ENCODE measurements at places on chromosomes 1 and 21. TPM values are rescaled to one million over a fixed set of nuclear protein-coding genes. Genes with fewer than 3 reads are reported as not detected.

The LCE6A gene
- not detected for total RNA-seq

The ADCY10 gene
- 0.55 TPM for total RNA-seq

DNA sequence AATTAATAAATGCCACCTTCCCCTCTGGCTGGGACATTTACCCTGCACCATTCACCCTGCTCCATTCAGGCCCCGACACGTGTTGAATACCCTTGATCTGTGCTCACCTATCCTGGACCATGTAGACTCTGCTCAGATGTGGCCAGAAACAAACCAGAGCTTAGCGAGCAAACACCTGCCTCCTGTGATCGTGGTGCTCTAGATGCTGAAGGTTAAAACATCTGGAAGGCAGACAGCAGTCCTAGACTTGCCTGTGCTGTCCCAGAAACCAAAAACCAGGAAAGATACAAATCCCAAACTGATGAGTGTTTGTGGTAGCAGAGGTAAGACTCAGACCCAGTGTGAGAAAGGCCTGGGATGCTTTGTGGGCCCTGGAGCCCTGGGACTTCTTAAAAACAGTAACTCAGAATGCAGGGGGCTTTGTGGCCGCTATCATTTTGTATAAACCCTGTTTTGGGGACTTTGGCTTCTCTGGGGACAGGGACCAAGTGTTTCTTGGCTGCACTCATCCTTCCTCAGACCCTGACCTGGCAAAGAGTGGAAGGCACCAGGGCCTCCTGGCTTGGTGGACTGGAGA lies 99.6 kb downstream of the DMRTB1 start:
- H3K4me3 ChIP-seq: no peak overlapping the region
- no peaks in the 10 kb centered on the region for H3K36me3 ChIP-seq

- no peak overlapping the region for H3K4me3 ChIP-seq
- no peak overlapping the region for H3K27ac ChIP-seq
- H3K27me3 ChIP-seq: peaks cover 24% of the 10 kb centered on the region
Measured at GRCh38 chr1:201322653-201323510, 39.6 kb downstream of the PKP1 start.

DNA sequence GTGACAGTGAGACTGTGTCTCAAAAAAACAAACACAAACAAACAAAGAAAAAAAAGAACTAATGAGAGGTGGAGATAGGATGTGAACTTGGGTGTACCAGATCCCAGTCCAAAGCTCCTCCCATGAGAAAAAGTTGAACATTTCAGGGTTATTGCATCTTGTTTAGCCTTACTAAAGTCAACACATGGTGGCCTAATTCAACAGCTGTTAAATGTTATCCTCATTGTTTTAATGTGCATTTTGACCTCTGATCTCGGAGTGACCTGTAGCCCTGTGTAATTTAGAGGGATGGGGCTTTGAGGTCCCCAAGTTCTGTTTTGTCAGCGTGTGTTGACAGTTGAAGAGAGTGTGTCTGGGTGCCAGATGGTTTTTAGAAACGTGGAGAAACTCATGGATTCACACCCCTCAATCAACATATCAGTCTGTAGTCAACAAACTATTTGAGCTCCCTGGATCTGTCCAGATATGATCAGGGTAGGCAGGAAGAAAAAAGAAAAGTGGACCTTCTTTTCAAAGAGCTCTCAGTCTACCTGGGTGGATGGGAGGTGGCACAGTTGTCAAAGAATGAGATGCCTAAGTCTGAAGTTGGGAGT lies 34.7 kb downstream of the PTPRU start:
- peaks cover 20% of the 10 kb centered on the region for H3K4me1 ChIP-seq
- no peaks in the 10 kb centered on the region for H3K27me3 ChIP-seq
- DNase-seq: no peak
- no peak overlapping the region for H3K4me3 ChIP-seq
- H3K27ac ChIP-seq: peak overlapping the region; percentile 94

- no peaks in the 10 kb centered on the region for H3K36me3 ChIP-seq
- no peak overlapping the region for H3K4me3 ChIP-seq
- H3K27me3 ChIP-seq: no peaks in the 10 kb centered on the region
- no peak for DNase-seq
Measured at GRCh38 chr1:211710566-211711314, 35.3 kb upstream of the NEK2 start.

Measured in progenitor cell of endocrine pancreas (in vitro differentiated cells).